ENCODE measurements at places on chromosomes 12 and 14.

DNA sequence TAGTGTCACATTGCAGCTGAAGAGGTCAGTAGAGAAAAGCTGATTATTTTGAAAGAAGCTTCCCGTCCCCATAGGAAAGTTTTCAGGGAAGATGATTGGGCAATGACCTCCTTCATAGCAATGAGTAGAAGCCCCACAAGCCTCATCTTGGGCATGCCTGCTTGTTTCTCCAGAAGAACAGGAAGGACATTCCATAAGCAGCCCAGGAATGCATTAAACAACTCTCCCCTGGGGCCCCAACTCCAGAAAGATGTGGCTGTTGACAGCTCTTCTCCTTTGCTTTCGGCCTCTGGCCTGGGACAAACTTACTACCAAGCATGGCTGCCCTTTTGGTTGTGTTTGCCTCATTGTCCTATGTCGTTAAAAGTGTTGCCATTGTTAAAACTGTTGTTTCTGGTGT is 5.7 kb upstream of the VDR start:
- DNase-seq = no peak

- no peak for DNase-seq
Measured at GRCh38 chr14:81123811-81124210, 96.9 kb downstream of the GTF2A1 start.

- DNase-seq = peak; percentile 92
Measured at GRCh38 chr14:55383541-55384140, 28.0 kb downstream of the ATG14 start.

GRCh38 chr14:23104591-23105347 is at the start of gene CIROP:
TSS of gene CIROP (minus strand) at chr14:23104989. CDS start at chr14:23104920, 69 bp downstream.
- DNase-seq = no peak

DNA sequence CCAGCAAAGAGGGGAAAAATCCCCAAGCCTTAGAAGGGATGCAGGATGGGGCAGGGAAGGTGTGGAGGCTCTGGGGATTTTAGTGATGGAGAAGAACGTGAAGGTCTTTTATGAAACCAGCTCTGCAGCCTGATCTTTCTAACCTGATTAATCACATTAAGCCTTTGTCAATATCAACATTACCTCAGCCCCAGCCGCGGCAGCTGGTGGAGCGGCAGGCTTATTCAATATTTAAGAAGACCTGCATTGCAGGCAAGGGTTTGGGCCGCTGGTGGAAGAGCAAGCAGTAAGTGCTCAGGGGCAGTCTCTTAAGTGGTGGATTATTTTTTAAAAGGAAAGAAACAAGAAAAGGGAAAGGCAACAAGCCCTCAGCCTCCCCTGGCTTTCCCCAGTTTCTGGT is 16.6 kb downstream of the RPH3A start:
- no peak for DNase-seq

- DNase-seq = no peak
Measured at GRCh38 chr12:77429426-77429825, 364.1 kb upstream of the E2F7 start.

GRCh38 chr12:10941916-10942607 is 3.0 kb upstream of the TAS2R14 start:
- no peak for DNase-seq

- no peak for DNase-seq
Measured at GRCh38 chr12:107439026-107439738, 246.4 kb upstream of the PWP1 start.

- no peak for DNase-seq
Measured at GRCh38 chr14:27727251-27727770, 1039.3 kb upstream of the FOXG1 start.

DNA sequence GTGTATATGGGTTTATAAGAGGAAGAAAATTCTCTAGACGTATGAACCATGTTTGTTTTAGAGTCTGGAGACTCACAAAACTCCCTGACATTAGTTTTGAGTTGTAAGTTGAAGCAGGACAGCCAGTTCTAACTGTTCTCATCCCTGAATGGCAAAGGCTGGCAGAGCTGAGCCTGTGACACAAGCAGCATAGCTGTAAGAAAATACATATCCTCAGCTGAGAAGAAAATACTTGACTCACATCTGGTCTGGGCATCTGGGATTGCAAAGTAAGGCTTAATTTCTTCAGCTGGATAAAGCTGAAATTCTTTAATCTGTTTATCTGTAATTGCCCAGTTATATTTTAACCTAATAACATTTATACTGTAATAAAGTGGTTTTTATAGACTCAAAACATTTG is 156.3 kb downstream of the PELI2 start:
- DNase-seq = no peak

GRCh38 chr12:68609998-68610369 is 715 bp upstream of the RAP1B start:
- DNase-seq = peak; percentile 86

GRCh38 chr12:18457362-18457761 is 196.0 kb downstream of the PIK3C2G start:
- no peak for DNase-seq

GRCh38 chr14:42047421-42048055 is 440.9 kb downstream of the LRFN5 start:
- peak; percentile 68 for DNase-seq

DNA sequence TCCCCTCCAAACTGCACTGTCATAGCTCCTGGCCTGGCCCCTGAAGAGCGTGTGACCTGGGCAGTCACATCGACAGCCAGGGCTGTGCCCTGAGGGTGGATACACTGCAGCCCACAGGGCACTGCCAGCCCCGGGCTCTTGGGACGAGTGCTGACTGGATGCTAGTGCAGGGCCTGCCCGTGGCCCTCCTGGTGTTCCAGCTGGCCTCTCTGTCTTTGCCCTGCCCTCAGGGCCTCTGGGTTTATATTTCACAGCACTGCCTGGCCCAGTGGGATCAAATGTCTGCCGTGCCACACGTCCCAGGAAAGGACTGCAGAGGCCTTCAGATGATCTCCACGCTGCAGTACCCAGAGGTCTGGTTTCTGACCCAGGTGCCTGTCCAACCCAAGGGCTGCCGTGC is 10.1 kb upstream of the CCDC197 start:
- no peak for DNase-seq

GRCh38 chr12:57176846-57177245 is 29.4 kb upstream of the LRP1-AS start:
- no peak for DNase-seq

DNA sequence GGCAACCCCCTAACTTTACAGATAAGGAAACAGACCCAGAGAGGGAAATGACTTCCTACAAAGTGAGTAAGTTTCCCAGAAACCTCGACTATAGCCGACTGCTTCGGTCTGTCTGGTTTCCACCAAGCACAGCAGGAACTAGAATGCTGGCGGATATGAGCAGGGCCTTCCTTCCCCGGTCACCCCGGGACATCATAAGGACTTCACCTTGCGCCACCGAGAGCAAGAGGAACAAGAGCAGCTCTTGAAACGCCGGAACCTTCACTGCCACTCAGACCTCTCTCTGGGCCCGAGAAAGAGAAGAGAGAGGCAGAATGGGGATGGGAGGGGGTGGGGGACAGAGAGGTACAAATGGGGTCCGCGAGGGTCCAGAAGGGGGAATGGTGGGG is 29.4 kb upstream of the GPR68 start:
- no peak for DNase-seq
